T-helper 22 cell (primary cell): ENCODE measurements at places on chromosomes 12 and 14.

- DNase-seq: no peak
Observed at GRCh38 chr14:53947452-53948204, 9.0 kb downstream of the BMP4 start.

GRCh38 chr12:2581293-2582045 lies 213.3 kb upstream of the FKBP4 start:
- DNase-seq: no peak

DNA sequence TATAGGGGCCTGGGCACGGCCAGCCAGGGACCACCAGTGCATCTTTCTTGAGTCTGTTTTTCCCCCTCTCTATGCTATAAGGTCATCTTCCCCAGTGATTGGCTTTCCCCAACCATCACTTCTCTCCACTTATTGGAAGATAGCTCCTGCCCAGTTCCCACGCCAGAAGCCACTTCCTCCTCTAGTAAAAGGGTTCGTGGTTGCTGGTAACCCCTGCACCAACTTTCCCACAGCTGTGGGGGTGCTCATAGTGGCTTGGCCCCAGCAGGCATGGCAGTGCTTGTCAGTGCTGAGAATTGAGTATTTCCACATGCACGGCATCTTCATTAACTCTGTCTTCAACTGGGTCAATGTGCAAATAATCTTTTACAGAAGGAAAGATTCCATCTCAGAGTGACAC lies 215.4 kb downstream of the FOXN3 start:
- DNase-seq: no peak

DNA sequence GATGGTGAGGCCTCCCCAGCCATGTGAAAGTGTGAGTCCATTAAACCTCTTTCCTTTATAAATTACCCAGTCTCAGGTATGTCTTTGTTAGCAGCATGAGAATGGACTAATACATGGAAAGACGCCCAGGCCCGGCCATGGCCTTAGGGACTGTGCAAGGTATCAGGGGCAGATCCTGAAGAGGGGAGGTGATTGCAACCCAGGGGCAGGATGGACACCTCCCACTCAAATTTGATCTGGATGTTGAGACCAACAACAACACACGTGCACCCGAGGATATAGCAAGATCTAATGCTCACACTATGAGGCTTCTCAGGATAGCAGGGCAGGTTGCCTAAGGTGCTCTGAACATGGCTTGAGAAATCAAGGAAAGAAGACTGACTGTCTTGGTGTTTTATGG lies 13.5 kb upstream of the SERPINA4 start:
- DNase-seq: no peak

- DNase-seq: no peak
Observed at GRCh38 chr12:69278814-69279782, 39.7 kb downstream of the CPSF6 start.

- no peak for DNase-seq
Observed at GRCh38 chr12:110937104-110937641, 16.8 kb upstream of the MYL2 start.

- no peak for DNase-seq
Observed at GRCh38 chr12:19261773-19262172, 132.2 kb downstream of the PLEKHA5 start.

DNA sequence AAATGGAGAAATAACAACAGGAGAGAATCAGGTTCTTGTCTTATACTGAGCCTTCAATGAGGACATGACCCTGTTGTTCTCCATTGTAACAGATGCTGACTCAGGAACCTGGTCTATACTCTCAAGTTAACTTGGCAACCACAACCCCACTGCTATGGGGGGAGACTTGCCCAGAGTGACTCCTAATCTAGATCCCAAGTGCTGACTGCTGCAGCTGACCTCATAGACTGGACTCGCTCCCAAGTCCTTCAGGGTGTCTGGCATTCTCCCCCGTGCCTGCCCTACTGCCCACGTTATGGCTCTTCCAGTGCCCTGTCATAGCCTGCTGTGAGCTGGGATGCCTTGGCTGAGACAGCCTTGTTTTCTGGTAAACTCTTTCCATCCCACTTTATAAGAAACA lies 37.1 kb downstream of the NID2 start:
- DNase-seq: no peak

- DNase-seq: no peak
Observed at GRCh38 chr14:55577229-55577628, 2.8 kb upstream of the KTN1 start.

DNA sequence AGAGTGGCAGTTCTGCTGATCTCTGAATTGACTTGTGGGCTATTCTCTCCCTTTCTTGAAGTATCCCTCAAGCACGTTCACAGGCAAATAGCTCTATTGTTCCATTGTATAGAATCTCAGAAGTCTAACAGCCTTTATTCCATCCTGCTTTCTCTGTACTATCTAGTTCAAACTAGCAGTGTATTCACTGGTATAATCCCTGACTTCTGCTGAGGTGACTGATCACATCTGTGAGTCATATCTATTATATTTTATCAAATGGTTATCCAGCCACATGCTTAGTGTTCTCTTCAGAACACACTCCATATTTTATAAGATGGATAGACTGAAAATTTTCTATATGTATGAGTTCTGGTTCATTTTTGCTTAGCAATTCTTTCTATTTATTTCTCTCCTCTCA lies 866.1 kb downstream of the C12orf50 start:
- DNase-seq: no peak

GRCh38 chr12:1666215-1666614 lies 24.7 kb upstream of the ADIPOR2 start:
- no peak for DNase-seq

- DNase-seq: no peak
Observed at GRCh38 chr12:50314636-50315312, 31.5 kb upstream of the LIMA1 start.

DNA sequence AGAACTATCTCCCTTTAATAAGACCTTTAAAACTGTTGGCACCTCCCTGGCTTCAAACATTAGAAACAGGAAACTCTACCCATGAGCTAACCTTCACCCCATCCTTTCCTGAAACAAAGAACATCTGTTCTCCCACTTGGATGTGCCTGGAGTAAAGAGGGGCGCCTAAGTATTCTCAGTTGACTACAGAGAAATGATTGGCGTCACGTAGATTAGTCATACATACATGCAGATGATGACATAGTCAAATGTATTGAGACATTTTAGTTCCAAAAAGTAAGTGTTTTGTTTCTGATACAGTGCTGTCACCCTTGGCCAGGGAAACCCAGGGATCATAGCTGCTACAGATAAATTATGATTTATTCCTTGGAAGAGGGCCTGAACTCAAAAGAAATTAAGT lies 260.0 kb upstream of the PLEKHG7 start:
- DNase-seq: no peak

DNA sequence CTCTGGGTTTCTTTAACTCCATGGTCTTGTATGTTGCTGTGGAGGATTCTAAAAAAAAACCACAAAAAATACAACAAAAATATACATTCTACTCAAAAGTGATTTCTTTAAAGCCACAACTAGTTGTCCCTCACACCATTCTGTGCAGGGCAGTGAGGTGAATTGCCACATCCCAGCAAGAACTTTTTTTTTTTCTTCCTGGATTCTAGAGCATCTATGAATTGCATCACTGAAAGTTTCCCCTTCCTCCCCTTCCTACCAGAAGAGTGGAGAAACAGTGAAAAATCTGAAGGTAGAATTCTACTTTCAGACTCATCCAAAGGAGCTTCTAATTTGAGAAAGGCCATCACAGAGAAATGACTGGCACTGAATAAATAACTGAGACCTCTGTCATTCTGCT lies 395.3 kb downstream of the AEBP2 start:
- DNase-seq: no peak

DNA sequence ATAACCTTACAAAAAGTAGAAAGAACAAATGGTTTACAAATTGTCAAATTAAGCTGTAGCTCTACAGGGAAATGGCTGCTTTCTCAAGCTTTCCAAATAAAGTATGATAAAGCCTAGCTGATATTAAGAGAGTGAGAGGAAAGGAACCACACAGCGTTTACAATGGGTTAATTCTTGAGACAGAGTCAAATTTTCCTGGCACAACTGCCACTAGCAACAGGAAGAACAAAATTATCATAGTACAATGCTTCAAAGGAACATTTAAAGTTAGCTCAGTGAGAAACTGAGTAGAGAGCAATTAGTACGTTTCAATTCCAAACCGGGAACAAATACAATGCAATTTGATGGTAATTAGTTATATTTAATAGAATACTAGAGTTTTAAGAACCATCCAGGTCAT lies 116.0 kb downstream of the PPP1R12A start:
- DNase-seq: no peak

DNA sequence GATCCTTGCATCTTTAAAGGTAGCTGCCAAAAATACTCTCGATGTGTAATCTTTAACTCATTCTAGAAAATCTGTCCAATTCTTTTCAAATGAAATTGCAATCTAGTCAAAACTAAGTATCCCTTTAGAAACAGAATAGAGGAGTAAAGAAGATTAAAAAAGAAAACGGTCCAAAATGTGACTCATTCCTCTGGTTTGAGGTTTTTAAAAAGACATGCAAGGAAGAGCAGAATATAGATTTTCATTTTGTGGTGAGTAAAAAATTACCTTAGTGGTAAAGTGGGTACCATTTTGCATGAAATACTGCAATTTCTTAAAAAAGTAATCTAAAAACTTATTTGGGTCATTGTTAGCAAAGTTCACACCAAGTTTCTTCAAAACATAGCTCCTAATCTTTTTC lies 108.4 kb downstream of the BRMS1L start:
- no peak for DNase-seq

GRCh38 chr14:67426983-67427606 lies 15.1 kb upstream of the PLEK2 start:
- DNase-seq: peak; percentile 35

- no peak for DNase-seq
Observed at GRCh38 chr12:128205145-128205544, 61.8 kb upstream of the TMEM132C start.

DNA sequence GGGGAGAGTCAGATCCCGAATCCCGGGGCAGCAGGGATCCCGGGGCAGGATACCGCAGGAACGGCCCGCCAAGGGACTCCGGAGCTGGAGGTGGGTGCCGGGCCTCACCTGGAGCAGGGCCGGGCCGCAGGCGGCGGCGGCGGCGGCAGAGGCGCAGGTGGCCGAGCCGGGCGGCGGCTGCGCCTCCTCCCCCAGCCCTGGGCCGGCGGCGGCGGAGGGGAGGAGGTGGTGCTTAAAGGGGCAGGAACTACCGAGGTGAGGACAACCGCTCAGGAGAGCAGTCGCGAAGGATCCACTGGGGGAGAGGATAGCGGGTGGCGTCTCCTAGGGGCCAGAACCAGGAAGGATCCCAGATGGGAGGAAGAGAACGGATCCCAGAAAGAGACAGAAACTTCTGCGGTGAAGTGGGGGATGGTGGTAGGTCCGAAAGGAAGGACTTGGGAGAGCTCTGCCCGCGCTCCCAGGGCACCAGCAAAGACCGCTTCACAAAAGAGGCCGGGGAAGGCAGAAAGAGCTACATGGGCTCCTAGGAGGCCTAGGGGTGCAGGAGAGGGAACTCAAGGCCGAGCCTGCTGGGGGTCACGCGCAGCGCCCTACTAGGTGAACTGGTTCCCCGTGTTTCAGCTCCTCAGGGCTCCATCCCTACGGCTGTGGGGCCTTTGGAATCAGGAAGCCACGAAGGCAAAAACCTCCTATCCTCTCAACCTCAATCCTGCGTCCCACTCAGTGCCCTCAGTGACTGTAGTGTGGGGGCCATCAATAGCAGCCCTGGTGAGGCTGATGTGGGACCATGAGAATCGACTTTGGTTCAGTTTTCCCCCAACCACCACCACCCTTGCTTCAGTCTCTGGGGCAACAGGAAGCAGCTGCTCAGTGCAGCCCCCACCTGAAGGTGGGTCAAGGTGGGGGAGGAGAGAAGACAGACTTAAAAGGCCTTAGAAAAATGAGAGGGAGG lies 5.0 kb upstream of the BAZ2A start:
- peak; percentile 53 for DNase-seq

DNA sequence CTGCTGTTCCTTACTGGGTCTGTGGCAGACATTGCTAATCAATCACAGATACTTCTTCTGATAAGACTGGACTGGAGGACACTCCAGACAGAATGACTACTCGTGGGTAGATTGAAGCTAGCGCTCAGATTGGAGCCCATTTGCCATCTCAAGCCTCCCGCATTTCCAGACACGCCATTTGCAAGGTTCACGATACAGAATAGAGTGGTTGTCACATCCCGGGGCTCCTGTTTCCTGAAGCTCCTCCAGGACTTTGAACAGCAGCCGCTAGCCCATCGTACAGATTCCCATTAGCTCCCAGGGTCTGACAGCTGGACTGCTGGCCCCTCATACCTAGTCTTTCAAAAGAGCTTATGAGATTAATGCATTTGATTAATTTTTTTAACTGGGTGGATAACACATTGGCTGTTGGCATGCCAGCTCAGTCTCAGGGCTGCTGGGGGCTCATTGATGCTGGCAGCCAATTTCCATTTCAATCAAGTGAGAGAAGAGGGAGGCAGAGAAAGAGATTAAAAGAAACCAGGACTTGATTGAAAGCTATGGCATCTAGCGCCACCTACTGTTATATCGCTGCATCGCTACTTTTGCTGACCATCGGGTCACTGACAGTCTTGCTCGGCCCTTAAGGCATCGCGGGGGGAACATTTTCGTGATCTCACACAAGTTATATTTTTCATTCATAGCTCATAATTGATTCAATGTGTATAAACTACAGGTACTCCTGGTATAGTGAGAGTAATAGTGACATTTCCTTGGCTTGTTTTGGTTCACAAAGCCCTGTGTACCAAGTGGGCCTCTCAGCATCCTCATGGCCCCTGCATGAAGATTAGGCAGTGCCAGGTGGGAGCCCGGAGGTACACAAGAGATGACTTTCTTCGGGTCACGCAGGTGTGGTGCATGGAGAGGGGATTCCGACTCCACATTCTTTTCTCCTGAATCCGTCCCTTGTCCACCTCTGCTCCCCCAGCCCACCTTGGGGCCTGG lies 78.6 kb downstream of the CCDC60 start:
- DNase-seq: no peak

GRCh38 chr12:49968471-49968870 lies 4.3 kb upstream of the AQP6 start:
- DNase-seq: no peak

DNA sequence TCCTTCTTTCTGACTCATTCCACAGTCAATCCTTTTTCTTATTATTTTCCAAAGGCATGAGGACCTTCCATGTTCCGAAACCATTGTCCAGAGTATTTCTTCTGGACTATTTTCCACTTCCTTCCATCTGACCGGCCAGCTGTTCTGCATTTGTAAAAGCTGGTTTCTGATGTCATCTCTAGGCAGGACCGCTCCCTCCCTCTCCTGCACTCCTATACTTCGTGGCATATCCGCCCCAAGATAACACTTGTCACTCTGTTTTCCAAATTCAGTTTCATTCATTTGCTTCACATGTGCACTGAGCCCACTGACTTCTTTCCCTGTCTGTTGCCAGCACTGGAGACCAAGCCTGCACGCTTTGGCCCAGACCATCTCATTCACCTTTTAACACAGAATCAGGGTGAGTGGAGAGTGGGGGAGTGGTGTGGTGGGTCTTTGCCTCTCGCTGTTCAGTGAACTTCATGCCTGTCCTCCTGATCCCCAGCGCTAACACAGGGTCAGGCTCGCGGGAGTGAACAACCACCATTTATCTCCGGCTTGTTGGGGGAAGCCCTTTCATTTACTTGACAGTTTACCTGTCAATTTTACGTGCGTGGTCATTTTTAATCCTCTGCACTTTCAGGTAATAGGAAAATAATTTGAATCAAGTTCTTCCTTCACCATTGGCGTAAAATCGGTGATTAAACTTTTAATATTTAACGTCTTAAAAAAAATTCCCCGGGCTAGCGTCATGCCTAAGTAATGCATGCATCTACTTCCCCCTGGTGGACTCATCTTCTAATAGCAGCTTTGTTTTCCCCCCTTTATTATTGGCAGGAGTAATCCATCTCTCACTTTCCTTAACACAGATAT lies 52.5 kb downstream of the C12orf75 start:
- DNase-seq: no peak
